ENCODE measurements at places on chromosomes 3 and 15. TPM values are rescaled to one million over a fixed set of nuclear protein-coding genes. Genes with fewer than 3 reads are reported as not detected.
A peak's percentile ranks its signal among the peaks of the same experiment; 100 is the strongest.

DNA sequence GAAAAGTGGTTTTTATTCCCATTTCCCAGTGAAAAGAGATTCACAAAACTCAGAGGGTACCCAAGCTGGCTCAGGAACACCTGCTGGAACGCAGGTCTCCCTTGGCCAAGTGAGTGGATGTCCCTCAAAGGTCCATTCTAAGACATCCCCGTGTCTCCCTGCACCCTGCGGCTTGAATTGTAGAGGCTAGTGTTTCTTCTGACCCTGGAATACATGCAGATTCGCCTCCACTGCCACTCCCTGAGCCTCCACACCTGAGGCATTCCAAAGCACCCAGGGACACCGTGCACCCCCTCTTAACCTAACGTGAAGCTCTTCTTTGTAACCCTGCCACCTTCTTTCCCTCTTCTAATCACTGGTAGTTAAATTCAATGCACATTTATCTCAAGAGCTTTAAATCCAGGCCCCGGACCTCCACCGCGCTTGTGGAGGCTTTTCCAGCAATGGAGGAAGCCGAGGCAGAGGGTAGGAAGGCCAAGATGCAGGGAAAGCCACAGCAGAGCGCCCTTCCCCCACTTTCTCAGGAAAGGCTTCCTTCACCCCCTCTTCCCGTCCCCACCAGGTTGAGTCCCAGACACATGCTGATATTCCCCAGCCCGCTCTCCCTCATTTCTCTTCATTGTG, 590 bp upstream of the ITGA11 start:
- DNase-seq, result no peak

DNA sequence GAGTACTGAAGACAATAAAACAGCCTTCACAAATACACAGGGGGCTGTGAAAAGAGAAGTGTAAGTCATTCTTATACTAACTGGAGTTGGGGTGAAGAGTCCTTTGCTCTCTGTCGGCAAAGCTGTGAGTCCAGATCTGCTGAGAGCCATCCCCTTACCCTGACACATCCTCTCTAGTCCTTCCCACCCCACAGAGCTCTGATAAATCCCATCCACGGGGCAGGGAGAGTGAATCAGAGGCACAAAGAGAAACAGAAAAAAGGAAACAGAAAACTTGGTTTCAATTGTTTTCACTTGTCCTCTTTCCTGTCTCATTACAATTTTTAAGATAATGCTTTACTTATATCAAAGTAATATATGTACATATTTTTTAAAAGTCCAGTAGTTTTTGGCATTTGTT, 18.2 kb upstream of the ZNF639 start:
- no peak for DNase-seq

DNA sequence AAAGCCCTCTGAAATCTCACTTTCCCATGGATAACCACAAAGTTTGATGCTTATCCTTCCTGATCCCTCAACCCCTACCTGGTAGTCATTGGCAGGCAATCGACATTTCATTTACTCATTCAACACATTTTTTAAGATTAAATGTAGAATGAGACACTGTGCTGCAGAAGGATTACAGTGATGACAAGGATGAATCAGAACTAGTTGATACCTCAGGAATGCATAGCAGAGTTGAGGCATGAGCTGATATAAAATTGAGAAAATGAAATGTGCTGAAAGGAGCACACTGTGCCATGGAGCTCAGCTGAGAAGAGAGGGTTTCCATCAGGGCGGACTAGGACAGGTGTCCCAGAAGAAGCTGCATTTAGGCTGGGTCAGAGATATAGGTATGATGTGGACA, 48.9 kb upstream of the ACTL6A start:
- no peak for DNase-seq

DNA sequence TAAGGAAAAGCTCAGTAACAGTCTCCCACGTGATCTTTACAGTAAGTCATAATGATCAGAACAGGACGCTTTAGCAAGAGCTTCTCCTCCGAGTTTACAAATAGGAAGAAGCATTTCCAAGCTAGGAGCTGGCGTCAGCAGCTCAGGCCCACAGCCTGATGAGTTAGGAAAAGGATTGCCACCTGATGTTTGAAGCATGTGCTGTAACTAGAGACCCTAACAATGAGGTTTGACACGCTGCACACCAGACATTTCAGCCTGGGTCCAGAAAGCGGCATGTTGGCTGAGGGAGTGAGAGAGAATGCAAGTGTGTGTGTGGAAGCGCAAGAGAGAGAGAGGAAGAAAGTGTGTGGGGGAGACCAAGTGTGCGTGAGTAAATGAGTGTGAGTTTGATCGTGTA, 47.3 kb downstream of the TLE3 start:
- DNase-seq, result no peak

GRCh38 chr3:64765947-64766346, 78.1 kb upstream of the ADAMTS9 start:
- DNase-seq, result no peak

RAB5A gene
- 71.7 TPM for total RNA-seq

DNA sequence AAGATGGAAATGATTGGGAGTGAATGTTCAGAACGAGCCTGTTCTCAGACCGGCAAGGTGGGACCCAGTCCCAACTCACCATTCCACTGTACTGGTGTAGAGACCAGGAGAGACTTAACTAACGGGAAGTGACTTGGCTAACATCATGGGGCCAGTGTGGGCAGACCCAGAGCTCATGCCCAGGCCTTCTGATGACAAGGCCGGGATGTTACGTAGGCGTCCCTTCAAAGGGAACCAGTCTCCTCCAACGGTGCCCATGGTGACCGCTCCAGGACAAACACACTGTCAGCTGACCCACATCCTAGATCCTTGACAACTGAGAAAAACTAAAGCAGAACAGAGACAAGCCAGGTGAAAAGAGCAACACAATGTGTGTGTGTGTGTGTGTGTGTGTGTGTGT, 128.4 kb upstream of the HACD2 start:
- DNase-seq, result peak; percentile 70

DNA sequence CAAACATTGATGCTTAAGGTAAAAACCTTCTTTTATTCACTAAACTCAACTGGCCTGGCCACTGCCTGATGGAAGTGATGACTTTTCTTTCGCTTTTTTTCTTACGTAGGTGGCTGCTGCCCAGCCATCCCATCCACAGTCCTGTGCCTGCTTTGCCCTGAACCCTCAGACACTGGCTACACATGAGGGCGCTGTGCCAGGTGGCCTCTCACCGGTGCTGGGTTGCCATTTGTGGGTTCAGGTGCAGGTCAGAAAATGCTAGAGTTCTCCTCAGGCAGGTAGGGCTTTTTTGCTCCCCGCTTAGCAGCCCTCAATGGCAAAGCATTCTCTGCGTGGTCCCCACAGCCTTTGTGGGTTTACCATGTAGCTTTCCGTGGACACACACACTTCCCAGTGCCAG, 88.3 kb upstream of the PRR23E start:
- DNase-seq, result no peak

- peak; percentile 76 for DNase-seq
These were observed 8.2 kb downstream of the SLC6A6 start for GRCh38 chr3:14410503-14411165.

- no peak for DNase-seq
These were observed 37.2 kb upstream of the ACAD9 start for GRCh38 chr3:128841926-128842920.

GRCh38 chr3:123757281-123757940, 126.7 kb downstream of the MYLK start:
- no peak for DNase-seq

DNA sequence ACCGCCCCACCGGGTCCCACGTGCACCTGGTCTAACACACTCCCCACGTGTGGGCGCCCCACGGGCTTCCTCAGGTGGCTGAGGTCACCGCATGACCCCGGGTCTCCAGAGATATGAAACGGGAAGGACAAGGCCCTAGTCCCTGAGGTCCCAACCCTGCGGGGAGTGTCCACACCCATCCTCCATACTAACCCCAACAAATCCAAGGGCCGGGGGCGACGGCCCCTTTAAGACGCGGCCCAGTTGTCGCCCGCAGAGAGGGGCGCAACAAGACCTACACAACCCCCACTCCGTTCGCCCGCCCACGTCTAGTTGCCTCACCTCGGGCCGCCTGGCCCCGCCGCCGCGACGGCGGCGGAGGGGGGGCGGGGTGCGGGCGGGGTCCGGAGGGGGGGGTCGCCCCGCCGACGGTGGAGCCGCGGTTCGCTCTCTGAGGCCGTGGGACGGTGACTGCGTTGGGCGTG, 396 bp downstream of the INO80 start:
- peak; percentile 90 for DNase-seq

DNA sequence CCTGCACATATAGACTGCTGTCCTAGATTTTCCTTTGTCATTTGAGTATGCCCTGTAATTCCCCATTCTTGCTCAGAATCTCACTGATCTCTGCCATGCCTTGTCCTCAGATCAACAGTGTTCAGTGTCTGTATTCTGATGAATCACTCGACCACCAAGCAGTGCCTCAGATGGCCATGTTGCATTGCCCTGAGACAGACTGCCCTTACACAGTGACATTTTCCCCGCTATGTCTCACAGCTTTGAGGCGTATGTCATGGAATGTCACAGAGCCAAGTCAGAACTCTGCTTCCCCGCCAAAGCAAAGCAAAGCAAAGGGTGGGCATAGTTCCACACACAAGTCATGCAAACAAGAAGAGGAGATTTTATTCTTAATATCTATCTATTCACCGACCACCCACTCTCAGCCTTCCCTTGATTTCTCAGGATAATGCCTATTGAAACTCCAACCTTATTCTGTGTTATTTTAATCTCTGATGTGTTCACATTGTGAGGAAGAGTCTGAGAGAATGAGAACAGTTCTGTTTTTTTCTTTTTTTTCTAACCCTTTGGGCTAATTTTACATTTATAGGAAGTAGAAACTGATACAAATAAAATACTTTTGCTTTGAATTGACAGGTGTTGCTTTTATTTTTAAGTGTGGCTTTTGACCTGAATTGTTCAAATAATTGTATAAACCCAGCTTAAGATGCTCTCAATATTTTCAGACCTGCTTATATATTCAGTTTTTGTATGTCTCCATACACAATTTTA, 16.9 kb upstream of the PSMD6 start:
- DNase-seq, result no peak

- DNase-seq, result no peak
These were observed 487.2 kb upstream of the ATP11B start for GRCh38 chr3:182305881-182306665.

DNA sequence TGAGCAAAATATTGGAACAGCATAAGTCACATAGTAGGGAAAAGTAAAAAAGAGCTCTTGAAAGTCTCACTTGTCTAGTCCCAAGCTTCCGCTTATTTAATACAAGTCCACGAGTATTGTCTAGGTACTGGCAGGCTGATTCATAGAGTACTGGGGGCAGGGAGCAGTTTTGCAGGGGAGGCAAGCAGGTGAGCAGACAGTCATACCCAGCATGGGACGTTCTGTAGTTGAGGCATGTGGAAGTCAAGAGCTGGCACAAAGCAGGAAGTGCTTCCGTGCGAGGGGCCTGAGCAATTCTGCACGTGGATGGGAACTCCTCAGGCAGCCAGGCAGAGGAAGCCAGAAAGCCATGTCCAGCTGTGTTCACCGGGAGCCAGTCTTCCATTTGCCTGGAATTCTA, 287.6 kb downstream of the EPHB1 start:
- no peak for DNase-seq

- DNase-seq, result no peak
These were observed 67.9 kb upstream of the AKAP13 start for GRCh38 chr15:85312486-85312885.

DNA sequence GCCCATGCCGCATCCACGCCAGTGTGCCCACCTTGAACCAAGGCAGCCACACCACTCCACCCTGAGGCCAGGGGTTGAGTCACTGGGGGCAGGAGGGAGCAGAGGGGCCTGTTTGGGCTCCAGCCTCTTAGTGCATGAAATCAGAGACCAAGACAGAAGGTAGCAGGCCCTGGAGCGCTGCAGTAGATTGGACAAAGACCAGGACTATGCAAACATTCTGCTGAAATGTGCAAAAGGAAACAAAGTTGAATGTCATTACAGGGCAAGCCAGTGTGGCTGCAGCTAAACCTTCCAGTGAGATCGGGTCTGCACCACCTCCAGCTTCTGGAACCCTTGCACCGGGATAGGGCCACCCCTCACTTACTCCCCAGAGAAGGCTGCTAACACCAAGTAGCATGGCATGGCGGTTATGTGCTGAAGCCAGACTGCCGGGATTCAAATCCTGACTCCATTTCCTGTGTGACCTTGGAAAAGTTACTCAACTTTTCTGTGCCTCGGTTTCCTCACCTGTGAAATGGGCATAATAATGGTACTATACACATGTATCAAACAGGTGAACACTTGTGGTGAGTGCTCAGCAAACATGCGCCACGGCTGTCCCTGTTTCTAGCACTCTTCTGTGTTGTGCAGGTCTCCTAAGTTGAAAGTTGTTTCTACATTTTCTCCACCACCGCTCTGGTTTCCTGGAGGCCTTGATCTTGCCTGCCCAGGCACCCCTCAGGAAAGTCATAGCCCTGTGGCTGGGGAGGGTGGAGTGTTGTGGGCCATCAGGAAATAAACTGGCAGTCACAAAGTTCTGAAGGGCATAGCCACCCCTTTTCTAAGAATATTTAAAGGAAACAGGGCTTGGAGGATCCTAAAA, 25.0 kb upstream of the GP9 start:
- DNase-seq, result no peak

DNA sequence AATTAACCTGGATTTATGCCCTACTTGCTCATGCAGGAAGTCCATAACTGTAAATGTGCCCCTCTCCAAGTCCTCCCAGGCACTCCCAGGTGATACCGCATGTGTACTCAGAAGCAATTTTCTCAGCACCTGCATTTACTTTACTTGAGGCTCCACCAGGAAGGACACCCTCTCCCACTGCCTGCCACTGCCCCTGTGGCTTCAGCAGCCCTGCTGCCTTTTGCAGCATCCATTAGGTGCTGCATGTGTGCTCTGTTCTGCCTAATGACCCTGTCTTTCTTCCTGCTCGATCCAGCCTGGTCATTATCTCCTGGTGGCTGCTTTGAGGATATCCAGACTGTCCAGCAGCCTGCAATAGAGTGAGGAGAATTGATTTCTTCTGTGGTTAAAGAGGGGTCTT, 107.6 kb upstream of the SEMA6D start:
- DNase-seq, result no peak

DNA sequence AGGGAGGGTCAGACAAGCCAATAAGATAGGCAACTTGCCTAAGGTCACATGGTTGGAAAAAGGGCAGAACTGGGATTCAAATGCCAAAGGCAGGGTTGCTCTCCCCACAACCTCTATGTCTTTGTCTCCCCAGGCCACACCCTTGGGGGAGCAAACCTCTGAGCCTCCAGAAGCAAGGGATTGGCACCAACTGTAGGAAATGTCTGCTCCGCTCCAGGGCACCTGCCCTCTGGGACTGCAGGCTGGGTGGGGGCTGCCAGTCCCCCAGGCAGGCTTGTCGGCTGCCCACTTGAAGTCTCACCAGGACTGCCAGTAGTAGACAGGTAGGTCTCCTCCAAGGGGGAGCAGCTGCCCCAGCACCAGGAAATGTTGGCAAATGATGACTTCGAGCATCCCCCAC, 2.0 kb downstream of the FAM3D start:
- DNase-seq, result no peak

All from upper lobe of right lung (tissue), 1 donor.